CD14-positive monocyte (primary cell): ENCODE measurements at places on chromosomes 3 and 15.

DNA sequence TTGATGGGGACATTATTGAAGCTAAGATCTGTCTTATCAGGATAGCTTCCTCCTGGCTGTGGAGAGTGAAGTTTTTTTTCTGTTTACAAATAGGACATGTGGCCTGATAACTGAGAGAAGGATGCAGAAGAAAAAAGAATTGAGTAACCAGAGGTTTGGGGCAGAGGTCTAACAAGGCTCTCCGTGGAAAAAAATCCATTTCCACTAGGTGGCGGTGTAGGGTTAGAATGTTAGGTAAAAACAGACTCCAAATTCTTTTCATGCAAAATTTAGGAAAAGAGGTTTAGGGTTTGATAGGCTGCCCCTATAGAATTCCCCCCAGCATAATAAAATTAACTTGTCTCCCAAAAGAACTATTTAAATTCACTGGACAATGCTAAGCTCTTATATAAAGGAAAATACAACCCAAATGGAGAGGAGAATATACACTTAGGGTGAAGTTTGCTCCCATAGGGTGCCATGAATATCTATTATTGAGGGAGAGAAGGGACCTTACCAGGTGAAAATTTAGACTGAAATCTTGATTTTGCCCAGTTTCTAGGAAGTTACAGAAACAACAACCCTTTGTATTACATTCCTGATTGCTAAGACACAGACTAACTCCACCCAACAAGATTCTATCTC lies 1560.4 kb downstream of the OTOL1 start:
- H3K27ac ChIP-seq: no peak overlapping the region
- no peak overlapping the region for H3K4me3 ChIP-seq
- H3K36me3 ChIP-seq: no peaks in the 10 kb centered on the region
- H3K4me1 ChIP-seq: no peaks in the 10 kb centered on the region

DNA sequence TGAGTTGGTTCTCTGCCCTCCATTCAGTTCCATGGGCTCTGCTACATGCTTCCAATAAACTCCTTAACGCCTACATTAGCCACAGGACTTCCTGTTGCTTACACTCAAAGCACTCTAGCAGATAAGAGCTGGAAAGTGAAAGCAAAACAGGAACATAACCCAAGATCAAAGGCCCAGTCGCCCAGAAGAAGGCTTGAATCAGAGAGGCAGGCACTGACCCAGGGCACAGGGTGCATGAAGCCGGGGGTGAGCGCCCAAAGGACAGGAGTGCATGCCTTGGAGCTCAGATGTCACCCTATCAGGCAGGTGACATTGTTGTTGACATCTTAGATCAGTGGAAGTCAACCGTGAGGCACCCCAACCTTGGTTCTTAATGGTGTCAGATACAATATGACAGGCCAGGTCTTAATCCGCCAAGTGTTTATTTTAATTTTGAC lies 235.1 kb downstream of the UACA start:
- H3K4me3 ChIP-seq: no peak overlapping the region
- no peaks in the 10 kb centered on the region for H3K36me3 ChIP-seq
- H3K27ac ChIP-seq: peak overlapping the region; percentile 6
- no peaks in the 10 kb centered on the region for H3K27me3 ChIP-seq

GRCh38 chr15:74825866-74826265 lies 561 bp upstream of the CPLX3 start:
- no peaks in the 10 kb centered on the region for H3K4me1 ChIP-seq
- H3K27me3 ChIP-seq: peaks cover 33% of the 10 kb centered on the region
- H3K4me3 ChIP-seq: no peak overlapping the region
- no peak overlapping the region for H3K27ac ChIP-seq
- no peak for DNase-seq

DNA sequence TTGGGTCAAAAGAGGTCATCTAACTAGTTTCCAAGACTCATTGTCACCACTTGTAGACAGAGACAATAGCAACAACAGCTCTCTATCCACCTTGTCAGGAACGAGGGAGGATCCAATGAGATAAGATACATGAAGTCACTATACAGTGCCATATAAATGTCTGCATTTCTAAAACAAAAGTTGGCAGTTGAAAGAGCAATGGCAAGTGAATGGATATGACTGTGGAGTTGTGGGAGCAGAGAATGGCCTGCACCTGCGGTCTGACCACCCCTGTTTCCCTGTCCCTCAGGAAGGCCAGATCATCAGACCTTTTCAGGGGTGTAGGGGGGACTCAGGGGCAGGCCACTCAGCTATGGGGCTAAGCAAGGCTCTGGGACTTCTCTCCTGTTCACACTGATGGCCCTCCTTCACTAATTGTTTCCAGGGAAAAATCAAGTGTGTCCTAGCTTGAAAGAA lies 40.7 kb upstream of the PSMD6 start:
- no peaks in the 10 kb centered on the region for H3K4me1 ChIP-seq
- DNase-seq: no peak
- H3K36me3 ChIP-seq: no peaks in the 10 kb centered on the region
- H3K27ac ChIP-seq: no peak overlapping the region

DNA sequence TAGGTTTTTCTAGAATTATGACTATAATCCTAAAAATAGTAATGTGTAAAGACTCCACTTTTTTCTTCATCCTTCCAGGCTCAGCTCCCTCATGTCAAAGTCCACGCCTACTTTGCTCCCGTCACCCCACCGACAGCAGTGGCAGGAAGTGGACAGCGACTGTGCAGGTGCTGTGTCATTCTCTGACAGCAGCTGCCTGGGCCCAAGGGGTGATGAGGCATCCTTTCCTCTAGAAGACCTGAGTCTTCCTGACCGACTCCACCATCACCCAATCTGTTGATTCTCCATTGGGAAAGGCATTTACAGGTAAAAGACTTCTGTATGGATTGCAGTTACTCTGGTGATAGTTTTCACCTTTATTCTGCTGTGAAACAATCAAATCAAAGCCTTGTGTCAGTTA lies 54.8 kb downstream of the UBP1 start:
- H3K27ac ChIP-seq: peak overlapping the region; percentile 20
- DNase-seq: peak; percentile 22
- no peaks in the 10 kb centered on the region for H3K27me3 ChIP-seq
- H3K4me1 ChIP-seq: peaks cover 8% of the 10 kb centered on the region
- peaks cover 53% of the 10 kb centered on the region for H3K36me3 ChIP-seq

- peaks cover 44% of the 10 kb centered on the region for H3K27me3 ChIP-seq
- H3K4me1 ChIP-seq: peaks cover 1% of the 10 kb centered on the region
- DNase-seq: no peak
- H3K27ac ChIP-seq: no peak overlapping the region
Observed at GRCh38 chr15:51103330-51103729, 8.6 kb upstream of the TNFAIP8L3 start.

- no peaks in the 10 kb centered on the region for H3K4me1 ChIP-seq
- H3K27me3 ChIP-seq: no peaks in the 10 kb centered on the region
- peaks cover 7% of the 10 kb centered on the region for H3K36me3 ChIP-seq
- H3K4me3 ChIP-seq: no peak overlapping the region
- peak; percentile 51 for DNase-seq
Observed at GRCh38 chr3:141452045-141452444, 34.8 kb upstream of the RASA2 start.

DNA sequence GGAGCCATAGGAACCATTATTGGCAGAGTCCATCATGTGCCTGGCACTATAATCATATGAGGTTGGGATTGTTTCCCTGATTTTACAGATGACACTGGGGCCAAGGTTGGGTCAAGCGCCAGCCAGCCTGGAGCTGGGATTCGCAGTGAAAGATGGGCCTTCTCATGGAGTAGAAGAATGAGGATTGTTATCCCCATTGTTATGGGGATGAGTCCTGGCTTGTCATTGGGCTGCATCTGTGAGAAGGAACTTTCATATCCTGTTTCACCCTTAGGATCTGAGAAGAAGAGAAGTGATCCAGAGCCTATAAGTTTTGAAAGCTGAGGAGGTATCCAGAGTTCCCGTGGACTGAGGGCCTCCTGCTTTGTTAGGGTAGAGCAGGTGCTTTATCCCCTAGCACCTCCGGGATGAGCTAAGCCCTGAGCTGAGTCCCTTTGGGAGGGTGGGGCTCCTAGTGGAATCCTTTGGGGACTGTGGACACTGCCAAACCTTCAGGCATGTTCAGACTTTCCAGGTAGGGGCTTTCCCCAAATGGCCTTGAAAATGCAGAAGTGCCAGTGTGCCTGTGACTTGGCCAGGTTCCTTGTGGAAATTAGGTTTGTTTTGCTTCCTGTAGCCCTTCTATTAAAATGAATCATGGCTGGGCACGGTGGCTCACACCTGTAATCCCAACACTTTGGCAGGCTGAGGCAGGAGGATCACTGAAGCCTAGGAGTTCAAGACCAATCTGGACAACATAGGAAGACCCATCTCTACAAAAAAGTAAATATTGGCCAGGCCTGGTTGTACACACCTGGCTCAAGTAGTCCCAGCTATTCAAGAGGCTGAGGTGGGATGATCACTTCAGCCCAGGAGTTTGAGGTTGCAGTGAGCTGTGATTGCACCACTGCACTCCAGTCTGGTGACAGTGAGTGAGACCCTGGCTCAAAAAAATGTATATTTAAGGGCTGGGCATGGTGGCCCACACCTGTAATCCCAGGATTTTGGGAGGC lies 30.2 kb upstream of the BSN start:
- no peaks in the 10 kb centered on the region for H3K27me3 ChIP-seq
- H3K27ac ChIP-seq: no peak overlapping the region
- no peak overlapping the region for H3K4me3 ChIP-seq
- peak; percentile 15 for DNase-seq
- H3K36me3 ChIP-seq: no peaks in the 10 kb centered on the region

DNA sequence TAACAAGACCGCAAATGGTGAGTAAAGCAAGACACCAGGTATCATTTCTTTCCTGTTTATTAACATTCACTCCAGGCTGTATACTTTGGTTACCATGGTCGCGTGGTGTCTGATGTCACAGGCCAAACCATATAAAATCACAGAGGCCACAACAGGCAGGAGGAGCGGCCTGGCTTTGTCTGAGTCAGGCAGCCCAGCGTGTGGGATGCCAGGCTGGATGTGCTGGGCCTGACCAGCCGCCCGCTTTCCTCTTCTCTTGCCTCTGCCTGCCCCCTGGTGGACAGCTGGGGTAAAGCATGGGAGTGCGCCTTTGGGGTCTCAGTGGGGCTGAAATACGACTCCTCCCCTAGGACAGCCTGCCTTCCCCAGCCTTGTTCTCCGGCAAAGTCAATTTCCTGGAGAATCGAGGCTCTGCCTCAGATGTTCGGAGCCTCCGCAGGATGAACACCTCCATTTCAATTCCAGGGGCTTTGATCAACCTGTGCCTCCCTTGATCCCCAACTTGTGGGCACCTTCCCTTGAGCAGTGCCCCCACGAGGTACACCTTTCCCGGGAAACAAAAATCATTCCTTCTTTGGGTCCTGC lies 78.2 kb downstream of the CCNL1 start:
- H3K36me3 ChIP-seq: no peaks in the 10 kb centered on the region
- DNase-seq: peak; percentile 94
- no peak overlapping the region for H3K4me3 ChIP-seq
- no peaks in the 10 kb centered on the region for H3K4me1 ChIP-seq
- no peak overlapping the region for H3K27ac ChIP-seq

GRCh38 chr3:14370720-14371572 lies 31.5 kb upstream of the SLC6A6 start:
- H3K27ac ChIP-seq: peak overlapping the region; percentile 34
- peak overlapping the region; percentile 18 for H3K4me3 ChIP-seq
- DNase-seq: no peak
- no peaks in the 10 kb centered on the region for H3K36me3 ChIP-seq

- H3K36me3 ChIP-seq: no peaks in the 10 kb centered on the region
- no peak overlapping the region for H3K27ac ChIP-seq
- peaks cover 4% of the 10 kb centered on the region for H3K4me1 ChIP-seq
- no peak overlapping the region for H3K4me3 ChIP-seq
- no peaks in the 10 kb centered on the region for H3K27me3 ChIP-seq
- no peak for DNase-seq
Observed at GRCh38 chr3:67044955-67045354, 46.8 kb downstream of the KBTBD8 start.

DNA sequence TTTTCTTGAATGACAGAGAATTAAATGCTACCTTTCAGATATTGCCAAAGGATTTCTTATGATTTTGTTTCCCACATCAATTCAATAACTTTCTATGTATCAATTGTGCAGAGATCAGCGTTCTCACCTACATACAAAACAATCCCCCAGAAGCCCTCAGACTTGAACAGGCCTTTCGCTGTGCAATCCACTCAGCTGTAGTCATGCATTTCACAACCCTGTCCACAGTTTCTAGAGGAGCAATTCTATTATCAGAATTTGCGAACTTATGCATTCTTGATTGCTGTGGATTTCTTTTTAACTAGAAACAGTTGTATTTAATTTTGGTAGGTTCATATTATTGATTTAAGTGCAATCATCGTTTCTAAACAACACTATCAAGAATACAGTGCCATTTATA lies 13.7 kb upstream of the ALCAM start:
- no peak overlapping the region for H3K4me3 ChIP-seq
- DNase-seq: peak; percentile 57
- peaks cover 52% of the 10 kb centered on the region for H3K4me1 ChIP-seq
- no peaks in the 10 kb centered on the region for H3K27me3 ChIP-seq

DNA sequence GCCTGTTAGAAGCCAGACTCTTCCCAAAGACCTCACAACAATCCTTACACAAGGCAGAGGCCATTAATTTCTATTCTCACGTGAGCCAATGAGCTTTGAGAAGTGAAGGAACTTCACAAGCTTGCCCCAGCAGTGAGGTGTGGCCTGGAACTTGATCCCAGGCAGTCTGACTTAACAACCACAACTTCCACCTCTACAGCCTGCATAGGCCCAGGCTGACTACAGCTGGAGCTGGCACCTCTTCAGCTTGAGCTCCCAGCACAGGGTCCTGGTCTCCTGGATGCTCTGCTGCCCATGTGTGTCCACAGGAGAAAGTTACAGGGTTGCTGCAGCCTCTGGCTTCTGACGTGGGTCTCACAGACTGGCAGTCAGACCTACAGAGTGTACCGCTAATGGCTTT lies 111.0 kb downstream of the ERC2 start:
- no peaks in the 10 kb centered on the region for H3K36me3 ChIP-seq
- H3K27ac ChIP-seq: no peak overlapping the region
- DNase-seq: no peak
- H3K27me3 ChIP-seq: no peaks in the 10 kb centered on the region
- no peaks in the 10 kb centered on the region for H3K4me1 ChIP-seq
- no peak overlapping the region for H3K4me3 ChIP-seq

DNA sequence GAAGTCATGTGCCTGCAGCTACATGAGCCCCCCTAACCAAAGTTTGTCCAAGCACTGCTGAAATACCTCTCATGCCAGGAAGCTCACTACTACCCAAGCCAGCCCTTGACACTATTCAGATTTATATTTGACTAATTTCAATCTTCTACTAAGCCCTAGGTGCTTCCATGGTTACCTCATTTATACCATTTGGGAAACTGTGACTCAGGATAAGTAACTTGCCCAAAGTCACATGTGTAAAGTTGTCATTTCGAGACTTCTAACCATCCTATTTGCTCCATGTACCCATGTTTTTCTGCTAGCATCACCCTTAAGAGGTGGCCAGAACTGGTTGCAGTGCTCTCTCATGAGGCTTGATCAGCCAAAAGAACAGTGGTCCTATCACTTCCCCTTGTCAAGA lies 20.7 kb upstream of the TIMP4 start:
- no peak overlapping the region for H3K27ac ChIP-seq
- no peak overlapping the region for H3K4me3 ChIP-seq
- peaks cover 35% of the 10 kb centered on the region for H3K4me1 ChIP-seq
- no peaks in the 10 kb centered on the region for H3K27me3 ChIP-seq
